NCI-H524 treated with DMSO at 0.1 percent for 48 hours (cell line): ENCODE measurements at places on chromosomes 4 and X.

- no peak for DNase-seq
These were observed 6.3 kb downstream of the AWAT1 start for GRCh38 chrX:70240751-70241150.

DNA sequence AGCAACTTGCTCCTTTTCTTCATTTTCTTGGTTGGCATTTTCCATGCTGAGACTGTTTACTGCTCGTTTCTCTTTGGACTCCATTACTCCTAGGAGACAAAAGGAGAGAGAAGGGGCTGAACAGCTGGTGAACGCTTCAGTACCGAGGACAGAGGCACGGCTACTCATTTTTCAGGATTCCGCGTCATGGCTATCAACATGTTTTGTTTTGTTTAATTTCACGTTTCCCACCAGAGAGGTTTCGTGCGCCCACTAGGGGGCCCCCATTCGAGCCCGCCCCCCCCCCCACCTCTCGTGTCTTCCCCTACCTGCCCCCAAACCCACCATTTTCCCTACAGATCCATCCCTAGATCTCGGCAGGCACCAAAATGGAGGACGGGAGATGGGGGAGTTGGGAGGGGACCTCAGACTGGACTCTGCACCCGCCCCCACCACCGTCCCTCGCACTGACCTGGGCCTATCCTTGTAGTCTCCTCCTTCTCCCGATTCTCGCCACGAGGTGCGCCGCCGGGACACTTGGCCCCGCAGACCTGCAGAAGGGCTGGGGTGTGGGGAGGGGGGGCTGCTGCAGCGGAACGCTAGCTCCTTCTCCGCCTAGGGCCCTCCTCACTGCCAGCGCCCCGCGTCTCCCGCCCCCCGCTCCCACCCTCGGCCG, 653 bp downstream of the BEX1 start:
- DNase-seq, result peak; percentile 29

GRCh38 chrX:63426519-63426918, 75.4 kb upstream of the SPIN4 start:
- DNase-seq, result no peak

GRCh38 chr4:69594382-69594781, 45.1 kb downstream of the UGT2A2 start:
- DNase-seq, result no peak

GRCh38 chr4:185752872-185753271, 59.1 kb downstream of the SORBS2 start:
- DNase-seq, result no peak

GRCh38 chr4:38654273-38654672, 9.7 kb upstream of the KLF3 start:
- DNase-seq, result no peak

DNA sequence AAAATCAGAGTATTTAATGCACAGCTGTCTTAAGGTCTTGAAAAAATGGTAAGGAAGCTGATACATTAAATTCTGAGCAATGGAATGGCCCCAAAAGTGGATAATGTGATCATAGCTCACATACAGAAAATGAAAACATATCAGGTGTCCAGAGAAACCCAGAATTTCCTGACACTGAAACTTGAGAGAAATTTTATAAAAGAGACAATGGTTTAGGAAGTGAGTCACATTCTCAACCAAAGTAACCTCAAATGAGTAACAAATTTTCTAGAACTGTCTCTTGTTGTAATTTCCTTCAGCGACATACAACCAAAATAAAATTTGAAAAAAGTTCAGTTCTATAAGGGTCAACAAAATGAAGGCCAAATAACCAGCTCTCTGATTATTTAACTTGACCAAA, 37.4 kb upstream of the PACRGL start:
- no peak for DNase-seq

GRCh38 chrX:8657883-8658282, 74.1 kb downstream of the ANOS1 start:
- no peak for DNase-seq

DNA sequence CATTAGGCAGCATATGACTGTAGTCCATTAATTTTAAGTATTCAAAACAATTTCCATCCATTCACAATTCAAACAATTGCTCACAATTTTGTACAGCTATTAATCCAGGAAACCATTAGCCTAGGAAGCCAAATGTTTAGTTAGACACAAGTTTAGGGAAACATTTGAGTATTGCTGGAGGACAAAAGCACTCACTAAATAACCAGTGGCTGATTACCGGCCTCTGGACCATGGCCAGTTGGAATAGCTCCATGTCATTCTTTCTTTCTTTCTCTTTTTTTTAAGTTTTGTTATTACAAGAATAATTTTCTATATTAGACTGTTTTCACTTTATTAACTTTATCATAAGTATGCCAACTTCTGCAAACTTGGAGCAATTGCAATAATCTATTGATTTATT, 31.3 kb downstream of the TRIML2 start:
- no peak for DNase-seq

- DNase-seq, result no peak
These were observed 404.2 kb downstream of the KCNIP4 start for GRCh38 chr4:21544415-21544814.

DNA sequence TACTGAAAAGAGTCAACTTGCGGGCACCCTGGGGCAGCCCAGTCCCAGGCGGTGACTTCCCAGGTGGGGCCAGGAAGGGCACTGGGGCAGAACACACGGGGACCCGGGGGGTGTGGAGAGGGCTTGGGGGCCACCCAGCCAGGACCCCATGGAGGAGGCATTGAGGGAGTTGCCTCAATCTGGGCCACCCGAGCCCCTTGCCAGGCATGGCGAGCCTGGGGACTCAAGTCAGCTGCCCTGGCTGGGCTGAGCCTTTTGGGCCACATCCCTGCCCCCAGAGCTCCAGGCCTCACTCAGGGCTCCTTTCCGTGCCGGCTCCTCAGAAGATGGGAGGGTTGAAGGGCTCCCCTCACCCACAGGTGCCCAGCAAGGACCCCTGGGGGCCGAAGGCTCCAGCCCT, 6.6 kb upstream of the CPLX1 start:
- DNase-seq, result no peak

GRCh38 chrX:88526385-88526784, 220.6 kb upstream of the CPXCR1 start:
- no peak for DNase-seq

DNA sequence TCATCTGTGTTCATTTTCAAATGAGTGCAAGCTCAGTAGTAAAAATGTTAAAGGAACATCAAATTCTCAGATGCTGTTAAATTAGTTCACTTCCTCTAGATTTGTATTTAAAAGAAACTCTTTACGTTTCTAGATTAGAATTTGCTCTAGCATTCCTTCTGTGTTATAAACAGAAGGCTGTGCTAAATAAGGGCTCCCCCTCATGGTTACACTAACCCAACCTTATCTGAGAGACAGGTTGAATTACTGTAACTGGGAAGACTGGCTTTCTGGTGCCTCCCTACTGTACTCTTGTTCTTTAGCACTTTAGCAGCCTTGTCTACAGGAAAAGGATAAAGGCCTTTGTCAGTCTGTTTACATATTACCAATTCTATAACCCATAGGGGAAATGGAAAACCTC, 56.8 kb downstream of the RXFP1 start:
- no peak for DNase-seq

DNA sequence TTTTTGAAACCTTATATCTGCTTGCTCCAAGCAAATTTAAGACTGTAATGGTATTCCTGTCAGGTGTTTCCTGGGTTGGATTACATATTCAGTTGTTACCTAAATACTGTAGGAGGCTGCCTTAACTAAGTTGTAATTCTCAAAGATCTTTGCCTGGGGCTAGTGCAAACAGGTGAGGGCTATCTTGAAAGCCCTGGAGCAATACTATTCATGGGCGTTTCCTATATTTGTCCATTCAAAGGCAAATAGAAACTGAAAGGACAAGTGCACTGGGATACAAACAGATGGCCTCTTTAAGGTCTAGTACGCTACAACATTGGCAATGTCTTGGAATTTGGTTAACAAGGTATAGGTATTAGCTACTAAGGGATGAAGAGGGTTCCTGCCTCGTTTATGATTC, 84.1 kb upstream of the CT45A1 start:
- no peak for DNase-seq

DNA sequence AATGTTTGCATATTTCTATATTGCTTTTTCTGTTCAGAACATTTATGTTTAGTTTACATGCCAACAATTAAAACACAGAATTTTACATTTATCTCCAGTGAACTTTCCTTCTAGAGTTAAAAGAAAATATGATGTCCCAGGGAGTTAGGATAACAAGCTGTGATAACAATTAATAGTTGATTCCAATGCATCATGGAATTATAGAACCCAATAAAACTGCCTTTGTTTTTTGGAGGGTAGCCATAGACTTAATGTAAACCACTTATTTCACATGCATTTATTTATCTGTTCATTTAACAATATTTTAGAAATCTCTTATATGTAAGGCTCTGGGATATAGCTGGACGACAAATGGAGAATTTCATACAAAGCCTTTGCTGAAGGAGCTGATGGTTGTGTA, 180.0 kb downstream of the CFAP299 start:
- DNase-seq, result no peak

DNA sequence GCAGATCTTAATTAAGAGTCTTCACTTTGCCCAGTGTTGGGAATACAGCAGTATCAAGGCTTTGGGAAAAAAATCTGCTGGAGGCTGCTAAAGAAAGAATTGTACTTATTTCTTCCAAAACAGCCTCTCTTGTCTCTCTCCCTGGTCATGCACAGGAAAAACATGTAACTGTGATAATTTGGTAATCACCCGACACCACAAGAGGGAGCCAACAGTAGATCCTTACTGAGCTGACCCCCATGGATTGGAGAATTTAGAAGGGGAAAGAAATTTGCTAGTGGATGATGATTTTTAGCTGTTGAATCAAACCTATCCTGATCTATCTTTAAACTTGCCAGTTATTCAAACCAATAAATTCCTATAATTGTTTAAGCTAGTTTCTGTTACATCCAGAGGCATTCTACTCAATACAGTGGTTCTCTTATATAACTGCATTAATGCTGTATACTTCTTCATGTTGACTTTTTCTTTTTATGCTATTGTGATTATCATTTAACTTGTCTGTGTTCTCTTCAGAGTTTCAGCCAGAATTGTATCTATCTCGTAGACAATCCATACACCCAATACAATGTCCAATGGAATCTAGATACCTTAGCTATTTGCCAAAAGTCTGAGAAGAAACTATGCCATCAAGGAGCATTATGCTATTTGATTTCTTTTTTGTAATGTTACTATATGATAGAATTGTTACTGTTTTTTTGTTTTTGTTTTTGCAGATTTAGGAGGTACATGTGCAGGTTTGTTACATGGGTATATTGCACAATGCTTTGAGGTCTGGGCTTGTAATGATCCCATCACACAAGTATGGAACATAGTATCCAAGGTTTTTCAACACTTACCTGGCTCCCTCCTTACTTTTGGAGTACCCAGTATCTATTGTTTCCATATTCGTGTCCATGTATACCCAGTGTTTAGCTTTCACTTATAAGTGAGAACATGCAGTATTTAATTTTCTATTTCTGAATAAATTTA, 31.3 kb upstream of the ARHGEF38 start:
- no peak for DNase-seq

- no peak for DNase-seq
These were observed 78.8 kb downstream of the PDGFC start for GRCh38 chr4:156892805-156893204.
